Gastroesophageal sphincter (tissue), 4 donors: ENCODE measurements at places on chromosomes 4 and X. TPM values are rescaled to one million over a fixed set of nuclear protein-coding genes. Genes with fewer than 3 reads are reported as not detected.
A peak's percentile ranks its signal among the peaks of the same experiment; 100 is the strongest.

DNA sequence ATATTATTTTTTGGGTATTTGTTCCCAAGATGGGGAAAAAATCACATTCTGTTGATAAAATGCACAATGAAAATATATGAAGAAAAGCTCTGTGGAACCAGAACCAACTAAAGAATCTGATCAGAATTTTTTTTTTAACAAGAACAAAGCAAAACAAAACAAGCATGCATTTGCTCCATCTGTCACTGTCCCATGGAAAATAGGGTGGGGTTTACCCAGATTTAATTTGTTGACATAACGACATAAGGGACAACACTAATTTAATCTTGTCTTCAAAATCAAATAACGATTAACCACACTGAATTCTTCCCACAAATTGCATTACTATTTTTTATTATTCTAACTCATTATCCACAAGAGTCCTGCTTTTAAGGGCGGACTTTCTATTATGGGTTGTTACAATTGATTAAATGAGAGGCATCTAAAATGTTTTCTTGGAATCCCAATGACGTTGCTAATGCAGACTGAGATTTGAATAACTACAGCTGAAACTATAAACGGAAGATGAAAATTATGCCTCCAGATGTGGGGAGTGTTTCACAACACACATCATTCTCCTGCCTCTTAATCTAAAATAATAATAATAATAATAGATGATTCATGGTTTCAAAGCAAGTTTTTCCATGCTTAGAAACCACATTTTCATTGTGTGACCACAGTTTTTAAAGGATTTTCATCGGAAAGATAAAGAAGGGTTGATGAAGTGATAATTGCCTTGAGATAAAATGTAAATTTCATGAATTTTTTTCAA lies 307.0 kb upstream of the CPEB2 start:
- ATAC-seq, result no peak

Gene HSFX1
- total RNA-seq, result 2.3 TPM

DNA sequence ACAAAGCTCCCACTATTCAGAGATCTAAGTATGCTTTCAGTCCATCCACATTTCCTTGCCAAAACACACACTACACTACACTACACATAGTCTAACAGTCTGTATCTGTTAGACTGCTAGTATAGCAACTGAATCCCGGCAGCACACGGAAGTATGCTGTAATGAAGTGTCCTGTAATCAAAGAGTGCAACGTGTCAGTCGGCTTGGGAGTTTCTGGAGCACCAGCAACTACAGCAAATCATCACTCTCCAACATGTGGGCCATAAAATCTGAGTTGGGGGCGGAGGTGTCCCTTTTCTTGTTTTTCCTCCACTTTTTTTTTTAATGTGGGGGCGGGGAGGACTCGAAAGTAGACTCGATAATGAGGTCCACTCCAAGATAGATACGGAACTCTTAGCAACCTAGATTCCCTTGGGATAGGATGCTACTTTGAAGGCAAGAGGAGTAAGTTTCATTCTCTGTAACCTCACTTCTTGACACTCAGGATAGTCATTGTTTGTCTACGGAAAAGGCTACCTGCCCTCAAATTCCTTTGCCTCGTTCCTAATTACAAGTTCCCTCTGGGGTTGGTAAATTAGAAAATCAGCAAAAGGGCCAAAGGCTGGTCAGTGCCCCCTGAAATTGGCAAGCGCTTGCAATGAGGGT lies 722 bp downstream of the SLC10A7 start:
- ATAC-seq, result no peak

- ATAC-seq, result no peak
These were observed 40.9 kb downstream of the CPEB2 start for GRCh38 chr4:15043226-15043625.

GRCh38 chr4:6349896-6350603 lies 80.4 kb downstream of the WFS1 start:
- no peak for ATAC-seq

Gene GYPE
- not detected for total RNA-seq

Gene SOWAHB
- total RNA-seq, result not detected

- ATAC-seq, result no peak
These were observed 33.6 kb downstream of the TMEM154 start for GRCh38 chr4:152646221-152646620.

Gene VCX
- total RNA-seq, result not detected

Gene GAGE1
- not detected for total RNA-seq

DNA sequence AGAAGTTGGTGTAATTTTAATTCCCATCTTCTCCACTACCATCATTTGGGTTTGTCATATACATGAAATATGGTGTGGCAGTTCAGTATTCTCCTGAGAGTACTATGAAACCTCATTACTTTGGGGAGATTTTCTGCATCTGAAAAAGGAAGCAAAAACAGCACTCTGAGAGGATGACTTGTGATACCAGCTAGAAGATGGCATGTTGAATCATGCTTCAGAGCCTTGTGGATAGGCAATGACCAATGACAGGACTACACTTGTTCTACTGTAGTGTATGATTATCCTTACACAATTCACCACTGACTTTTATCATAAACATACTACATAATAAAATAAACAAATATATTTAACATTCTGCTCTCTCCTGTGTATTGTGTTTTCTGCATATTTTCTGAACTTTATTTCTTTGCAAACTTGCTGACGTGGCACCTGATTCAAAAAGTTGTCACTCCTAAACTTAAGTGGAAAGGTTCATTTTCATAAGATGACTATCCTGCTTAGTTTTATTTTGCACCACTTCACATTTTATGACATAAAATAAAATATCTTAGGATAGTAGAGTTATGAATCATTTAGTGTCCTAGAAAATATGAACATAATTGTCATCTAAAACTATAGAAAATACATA lies 991.3 kb downstream of the FSTL5 start:
- ATAC-seq, result no peak

DNA sequence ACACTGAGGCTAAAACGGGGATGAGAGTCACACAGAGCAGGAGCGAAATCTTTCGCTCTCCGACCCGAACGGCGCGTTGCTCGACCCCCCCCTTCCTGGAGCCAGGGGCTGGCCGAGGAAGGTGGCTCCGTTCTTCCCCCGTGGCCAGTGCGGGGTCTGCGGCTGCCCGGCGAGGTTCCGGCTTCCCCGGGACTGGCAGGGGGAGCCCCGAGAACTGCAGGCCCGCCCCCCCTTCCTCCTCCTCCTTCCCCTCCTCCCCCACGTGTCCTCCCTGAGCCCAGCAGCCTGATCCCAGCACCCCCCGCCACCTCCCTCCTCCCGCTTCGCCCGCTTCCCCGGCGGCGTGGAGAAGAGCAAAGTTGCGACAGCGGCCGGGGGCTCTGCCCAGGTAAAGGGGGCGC lies 2.4 kb upstream of the BCORL1 start:
- ATAC-seq, result no peak

DNA sequence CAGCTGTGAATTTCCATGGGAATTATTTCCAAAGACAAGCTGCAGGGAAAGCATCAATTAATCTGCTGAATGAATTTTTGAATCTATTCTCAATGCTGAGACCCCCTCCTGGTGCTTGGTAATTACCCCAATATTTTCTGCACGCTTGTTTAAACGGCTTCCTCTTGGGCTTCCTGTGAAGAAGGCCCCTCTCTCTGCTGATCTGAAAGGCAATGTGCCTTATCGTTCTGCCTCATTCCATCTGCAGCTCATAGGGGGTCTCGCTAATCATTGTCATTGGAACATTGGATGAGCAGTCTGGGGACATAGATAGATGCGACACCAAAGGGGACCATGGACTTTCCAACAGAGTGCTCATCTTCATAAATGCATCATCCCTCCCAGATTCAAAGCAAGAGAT lies 851.6 kb downstream of the PDHA2 start:
- ATAC-seq, result no peak

GRCh38 chrX:38941675-38942074 lies 140.4 kb downstream of the MID1IP1 start:
- peak; percentile 68 for ATAC-seq

- no peak for ATAC-seq
These were observed 24.7 kb downstream of the PACRGL start for GRCh38 chr4:20724915-20725314.

- no peak for ATAC-seq
These were observed 3.6 kb downstream of the NKX1-1 start for GRCh38 chr4:1402516-1403091.

DNA sequence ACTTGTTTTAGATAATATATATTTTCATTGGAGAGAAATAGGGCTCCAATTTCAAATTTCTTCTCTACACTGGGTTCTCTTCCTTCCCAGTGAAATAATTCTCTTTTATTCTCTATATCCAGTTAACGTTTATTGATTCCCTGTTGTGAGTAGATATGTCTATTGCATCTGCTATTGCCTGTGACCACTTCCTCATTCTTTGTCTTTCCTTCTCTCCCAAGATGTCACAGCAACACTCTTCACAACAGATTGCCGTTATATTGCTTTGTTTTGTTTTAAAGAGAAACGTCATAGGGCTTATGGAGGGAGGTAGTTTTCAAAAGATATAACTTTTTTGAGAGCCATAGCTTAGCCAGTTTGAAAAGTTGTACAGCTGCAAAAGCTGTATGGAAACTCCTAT lies 343.8 kb downstream of the ARHGAP24 start:
- ATAC-seq, result no peak

Gene TNIP3
- total RNA-seq, result 0.81 TPM

DNA sequence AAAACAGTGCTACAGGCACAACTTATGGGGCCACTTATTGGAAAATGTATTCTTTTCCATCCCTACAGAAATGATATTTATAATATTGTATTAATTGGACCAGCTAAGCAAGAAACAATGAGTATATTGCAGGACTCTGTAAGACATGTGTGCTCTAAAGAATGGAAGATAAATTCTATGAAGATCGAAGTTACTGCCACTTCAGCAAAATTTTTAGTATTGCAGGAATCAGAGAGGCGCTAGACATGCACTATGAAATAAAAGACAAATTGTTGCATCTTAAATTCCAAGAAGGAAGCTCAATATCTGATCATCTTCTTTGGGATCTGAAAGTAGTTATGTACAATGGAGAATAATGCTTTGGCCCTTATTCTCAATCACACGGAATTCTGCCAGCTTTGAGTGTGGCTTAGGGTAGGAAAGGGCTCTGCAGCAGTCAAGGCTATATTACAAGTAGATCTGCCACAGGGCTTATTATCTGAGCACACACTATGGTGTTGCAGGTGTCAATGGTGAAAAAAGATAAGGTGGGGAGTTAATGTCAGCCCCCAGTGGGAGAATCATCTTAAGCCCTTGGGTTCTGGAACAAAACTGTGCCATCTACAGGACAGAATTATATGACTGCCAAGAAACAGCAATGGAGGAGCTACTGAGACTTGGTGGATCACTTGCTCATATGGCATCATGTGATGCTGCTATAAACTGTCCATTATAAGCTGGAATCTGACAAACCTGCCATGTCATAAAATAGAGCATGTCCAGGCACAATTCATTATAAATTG lies 334.0 kb upstream of the NDST3 start:
- ATAC-seq, result no peak

GRCh38 chr4:140884431-140885058 lies 128.4 kb upstream of the TBC1D9 start:
- ATAC-seq, result peak; percentile 65

DNA sequence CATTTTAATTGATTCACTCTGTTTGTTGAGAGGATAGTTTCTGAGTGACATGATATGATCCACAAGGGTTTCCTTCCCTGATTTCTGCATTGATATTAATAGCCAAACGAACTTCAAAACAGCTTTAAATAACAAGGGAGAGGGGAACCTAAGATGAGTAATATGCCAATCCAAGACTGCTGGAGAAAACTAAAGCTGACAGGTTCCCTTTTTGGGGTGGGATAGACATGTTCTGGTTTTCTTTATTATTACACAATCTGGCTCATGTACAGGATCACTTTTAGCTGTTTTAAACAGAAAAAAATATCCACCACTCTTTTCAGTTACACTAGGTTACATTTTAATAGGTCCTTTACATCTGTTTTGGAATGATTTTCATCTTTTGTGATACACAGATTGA lies 182.2 kb downstream of the AR start:
- no peak for ATAC-seq

DNA sequence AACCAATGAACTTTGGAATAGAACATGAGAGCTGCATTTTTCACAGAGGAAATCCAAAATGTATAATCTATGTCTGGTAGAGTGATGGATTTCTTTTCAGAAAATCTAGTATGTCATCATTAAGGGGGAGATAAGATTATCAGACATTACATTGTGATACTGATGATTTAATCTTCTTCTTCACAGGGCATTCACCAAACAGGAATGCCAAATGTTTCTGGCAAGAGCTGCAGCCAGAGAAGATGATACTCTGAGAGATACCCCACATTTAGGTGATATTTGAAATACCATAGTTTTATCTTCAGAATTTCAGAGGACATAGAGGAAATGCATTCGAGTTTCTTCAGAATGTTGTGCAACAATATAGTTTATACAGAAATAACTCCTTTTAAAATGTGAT lies 1523.7 kb upstream of the ADGRL3 start:
- no peak for ATAC-seq

DNA sequence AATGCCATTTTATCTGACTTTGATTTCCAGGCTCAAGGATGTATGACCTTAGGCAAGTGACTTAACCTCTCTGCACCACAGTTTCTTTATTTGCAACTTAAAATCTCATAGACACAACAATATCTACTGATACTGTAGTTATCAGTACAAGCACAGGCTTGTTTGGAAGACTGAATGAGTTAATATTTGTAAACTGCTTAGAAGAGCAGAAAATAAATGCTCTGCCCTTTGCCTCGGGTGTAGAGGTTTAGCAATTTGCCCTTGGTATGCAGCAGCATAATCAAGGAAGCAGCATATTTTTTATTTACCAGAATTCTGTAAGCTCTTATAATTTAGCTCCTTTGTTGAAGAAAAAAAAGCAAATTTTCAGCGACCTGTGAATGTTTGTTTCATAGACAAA lies 2.9 kb upstream of the CXCL1 start:
- no peak for ATAC-seq

Gene TRO
- 9.7 TPM for total RNA-seq

- no peak for ATAC-seq
These were observed 31.7 kb upstream of the EIF1AX start for GRCh38 chrX:20173313-20173712.

Gene ZFP42
- not detected for total RNA-seq

Gene TCEAL2
- total RNA-seq, result 32.7 TPM

GRCh38 chr4:87856816-87857215 lies 24.0 kb downstream of the MEPE start:
- no peak for ATAC-seq

Gene FAT4
- total RNA-seq, result 71.2 TPM

DNA sequence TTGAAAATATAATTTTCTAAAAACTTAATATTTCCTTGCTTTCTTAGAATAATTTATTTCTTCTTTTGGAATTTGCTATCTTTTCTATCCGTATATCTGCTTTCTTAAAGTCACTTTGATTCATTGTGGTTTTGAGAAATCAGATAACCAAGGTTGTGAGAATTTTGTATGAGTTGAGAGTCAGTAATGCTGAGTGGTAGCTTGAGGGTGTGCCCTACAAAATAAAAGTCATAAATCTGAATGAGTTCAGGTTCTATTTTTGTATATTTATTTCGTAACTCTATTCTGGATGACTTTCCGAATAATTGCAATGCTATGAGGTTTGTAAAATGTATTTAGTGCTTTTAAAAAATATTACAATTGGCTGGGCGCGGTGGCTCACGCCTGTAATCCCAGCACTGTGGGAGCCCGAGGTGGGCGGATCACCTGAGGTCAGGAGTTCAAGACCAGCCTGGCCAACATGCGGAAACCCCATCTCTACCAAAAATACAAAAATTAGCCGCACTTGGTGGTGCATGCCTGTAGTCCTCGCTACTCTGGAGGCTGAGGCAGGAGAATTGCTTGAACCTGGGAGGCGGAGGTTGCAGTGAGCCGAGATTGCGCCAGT lies 8.9 kb downstream of the COPS4 start:
- peak; percentile 43 for ATAC-seq

Gene SHROOM2
- 0.67 TPM for total RNA-seq

Gene WDR44
- 26.4 TPM for total RNA-seq
